ENCODE measurements at places on chromosomes 1 and 21. TPM values are rescaled to one million over a fixed set of nuclear protein-coding genes. Genes with fewer than 3 reads are reported as not detected.

- H3K27ac ChIP-seq, result peak overlapping the region; percentile 78
- H3K36me3 ChIP-seq, result peaks cover 5% of the 10 kb centered on the region
- peak; percentile 33 for DNase-seq
- peaks cover 40% of the 10 kb centered on the region for H3K4me1 ChIP-seq
These were observed 23.2 kb downstream of the ARID4B start for GRCh38 chr1:235304549-235305451.

Gene TNN
- total RNA-seq, result not detected

Gene PEF1
- 51.6 TPM for total RNA-seq

Gene OR2L8
- total RNA-seq, result not detected

Gene SPRR5
- total RNA-seq, result not detected

Data from activated CD4-positive, alpha-beta T cell treated with anti-CD3 and anti-CD28 coated beads, Interleukin-2, amount 10 ng/mL, durations not matched to agents 7 days and 5 days (primary cell).